ENCODE measurements at places on chromosomes 13 and 19.

- DNase-seq, result no peak
Observed at GRCh38 chr13:110600261-110600819, 15.0 kb upstream of the NAXD start.

GRCh38 chr13:43389573-43389972 is 366.2 kb downstream of the DNAJC15 start:
- DNase-seq, result no peak

DNA sequence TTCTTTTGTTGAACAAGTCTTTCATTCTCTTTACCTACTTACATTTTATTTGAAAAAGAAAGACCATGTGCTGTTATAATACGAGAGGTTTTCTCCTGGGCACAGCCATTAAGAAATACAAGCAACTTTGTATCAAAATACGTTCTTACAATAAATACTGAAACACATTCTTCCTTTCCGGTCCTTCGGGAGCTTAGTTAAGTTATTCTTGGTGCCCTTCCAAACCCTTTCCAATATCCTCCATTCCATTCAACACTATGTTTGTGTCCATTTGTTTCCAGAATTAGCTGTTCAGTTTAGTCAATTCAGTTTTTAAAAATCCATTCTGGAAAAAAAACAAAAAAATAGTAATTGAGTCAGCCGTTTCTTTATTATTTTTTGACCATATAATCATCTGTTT is 746.8 kb upstream of the SLC10A2 start:
- DNase-seq, result no peak

DNA sequence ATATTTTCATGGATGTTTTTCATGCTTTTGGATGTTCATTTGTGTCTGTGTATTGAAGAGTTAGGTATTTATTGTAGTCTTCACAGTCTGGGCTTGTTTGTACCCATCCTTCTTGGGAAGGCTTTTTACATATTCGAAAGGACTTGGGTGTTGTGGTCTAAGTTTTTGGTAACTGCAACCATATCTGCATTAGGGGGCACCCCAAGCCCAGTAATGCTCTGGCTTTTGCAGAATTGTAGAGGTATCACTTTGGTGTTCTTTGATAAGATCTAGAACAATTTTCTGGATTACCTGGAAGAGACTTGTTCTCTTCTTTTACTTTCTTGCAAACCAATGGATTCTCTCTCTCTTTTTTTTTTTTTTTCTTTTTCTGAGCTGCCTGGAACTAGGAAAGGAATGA is 581.3 kb downstream of the DACH1 start:
- no peak for DNase-seq

- no peak for DNase-seq
Observed at GRCh38 chr19:15418231-15418578, 583 bp downstream of the AKAP8L start.

GRCh38 chr13:59392328-59392727 is 771.4 kb downstream of the DIAPH3 start:
- no peak for DNase-seq

GRCh38 chr19:32581705-32582179 is 752 bp downstream of the PDCD5 start:
- DNase-seq, result no peak

- DNase-seq, result no peak
Observed at GRCh38 chr13:32164622-32165268, 133.2 kb downstream of the FRY start.

GRCh38 chr13:100473087-100473486 is 115.5 kb downstream of the GGACT start:
- no peak for DNase-seq

DNA sequence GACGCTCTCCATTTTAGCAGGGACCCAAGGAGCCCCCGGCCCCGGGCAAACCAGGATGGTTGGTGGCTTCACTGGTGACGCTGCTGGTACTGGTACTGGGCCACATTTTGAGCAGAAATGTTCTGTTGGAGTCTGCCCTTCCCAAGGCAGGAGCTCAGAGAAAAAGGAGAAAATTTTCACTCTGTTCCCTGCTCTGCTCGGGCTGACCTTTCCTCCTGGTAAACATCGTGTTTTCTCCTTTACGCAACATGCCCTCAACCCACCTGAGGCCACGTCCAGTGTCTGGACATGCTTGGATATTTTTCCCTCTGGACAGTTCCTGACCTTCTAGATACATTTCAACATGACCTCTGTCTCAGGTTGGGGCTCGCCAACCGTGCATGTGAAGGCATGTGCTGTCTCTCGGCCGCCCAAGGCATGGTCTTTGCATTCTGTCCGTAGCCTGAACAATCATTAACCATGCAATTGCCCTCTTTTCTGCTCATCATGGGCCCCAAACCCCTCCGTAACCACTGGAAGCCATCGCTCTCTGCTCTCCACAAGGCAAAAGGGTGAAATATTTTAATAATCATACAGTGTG is 115.2 kb upstream of the PEG3 start:
- DNase-seq, result no peak

- DNase-seq, result no peak
Observed at GRCh38 chr19:28864024-28864503, 348.9 kb downstream of the UQCRFS1 start.

- DNase-seq, result no peak
Observed at GRCh38 chr13:44758630-44759383, 182.7 kb upstream of the TSC22D1 start.

- peak; percentile 85 for DNase-seq
Observed at GRCh38 chr19:16566161-16566560, 6.1 kb downstream of the SLC35E1 start.

GRCh38 chr19:30686826-30687566 is 314.8 kb downstream of the ZNF536 start:
- no peak for DNase-seq

GRCh38 chr19:31354316-31354715 is 5.1 kb upstream of the TSHZ3 start:
- DNase-seq, result no peak

- no peak for DNase-seq
Observed at GRCh38 chr19:16077984-16078758, 1.9 kb downstream of the TPM4 start.

DNA sequence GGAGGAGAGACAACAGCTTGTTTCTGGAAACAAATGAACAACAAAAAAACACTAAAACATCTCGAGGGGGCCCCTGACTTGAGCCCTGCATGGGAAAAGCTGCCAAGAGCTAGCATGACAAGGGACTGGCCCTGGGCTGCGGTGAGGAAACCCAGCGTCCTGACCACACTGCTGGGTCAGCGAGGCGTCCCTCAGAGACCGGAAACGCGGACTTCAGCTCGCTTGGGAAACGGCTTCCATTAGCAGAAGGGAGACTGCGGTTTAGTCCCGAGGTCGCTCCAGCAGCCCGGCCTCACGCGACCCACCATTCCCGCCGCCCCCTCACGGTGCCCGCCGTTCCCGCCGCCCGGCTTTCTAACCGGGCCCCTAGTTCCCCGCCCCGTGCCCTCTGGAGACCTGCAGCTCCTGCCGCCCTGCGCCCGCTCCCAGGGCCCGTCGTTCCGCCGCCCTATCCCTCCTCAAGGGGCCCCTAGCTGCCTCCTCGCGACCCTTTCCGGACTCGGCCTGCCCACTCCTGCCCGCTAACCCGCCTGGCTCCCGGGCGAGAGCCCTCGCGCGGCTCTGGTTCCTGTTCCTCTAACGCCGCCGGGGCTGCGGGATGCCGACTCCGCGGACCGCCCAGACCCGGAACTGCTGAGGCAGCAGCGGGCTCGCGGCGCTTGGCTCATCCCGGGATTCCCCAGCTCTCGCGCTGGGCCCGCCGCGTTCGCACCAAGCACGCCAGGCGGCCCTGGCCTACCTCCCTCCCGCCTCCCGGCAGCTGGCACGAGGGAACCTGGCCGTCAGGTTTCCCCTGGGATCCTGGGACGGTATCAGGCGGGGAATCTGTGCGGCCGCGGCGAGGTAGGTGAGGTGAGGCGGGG is at the start of gene CCDC122:
Gene CCDC122, minus strand, starts transcription at position 849 of the 863 bp plus-strand sequence. CDS start 10,364 bp downstream, outside the sequence.
- DNase-seq, result peak; percentile 56

DNA sequence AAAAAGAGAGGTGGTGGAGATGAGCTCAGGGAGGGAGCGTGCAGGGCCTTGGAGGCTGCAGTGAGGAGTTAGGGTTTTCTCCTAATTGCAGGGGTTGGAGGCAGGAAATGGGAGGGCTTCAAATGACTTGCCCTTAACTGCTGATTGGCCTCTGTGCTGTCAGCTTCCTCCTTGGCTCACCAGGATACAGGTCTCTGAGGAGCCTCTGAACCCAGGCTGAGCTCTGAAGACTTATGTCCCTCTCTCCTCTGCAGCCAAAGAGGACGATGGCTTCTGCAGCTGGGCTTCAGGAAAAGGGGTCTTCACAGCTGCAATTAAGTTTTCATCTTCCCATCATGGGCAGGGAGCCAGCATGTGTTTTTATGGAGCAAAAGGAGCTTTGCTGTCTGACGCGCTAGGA is 6.7 kb upstream of the RANBP3 start:
- no peak for DNase-seq

GRCh38 chr13:44868397-44868796 is 120.9 kb downstream of the NUFIP1 start:
- DNase-seq, result no peak

- peak; percentile 20 for DNase-seq
Observed at GRCh38 chr13:49635599-49636433, 7.5 kb downstream of the ARL11 start.

DNA sequence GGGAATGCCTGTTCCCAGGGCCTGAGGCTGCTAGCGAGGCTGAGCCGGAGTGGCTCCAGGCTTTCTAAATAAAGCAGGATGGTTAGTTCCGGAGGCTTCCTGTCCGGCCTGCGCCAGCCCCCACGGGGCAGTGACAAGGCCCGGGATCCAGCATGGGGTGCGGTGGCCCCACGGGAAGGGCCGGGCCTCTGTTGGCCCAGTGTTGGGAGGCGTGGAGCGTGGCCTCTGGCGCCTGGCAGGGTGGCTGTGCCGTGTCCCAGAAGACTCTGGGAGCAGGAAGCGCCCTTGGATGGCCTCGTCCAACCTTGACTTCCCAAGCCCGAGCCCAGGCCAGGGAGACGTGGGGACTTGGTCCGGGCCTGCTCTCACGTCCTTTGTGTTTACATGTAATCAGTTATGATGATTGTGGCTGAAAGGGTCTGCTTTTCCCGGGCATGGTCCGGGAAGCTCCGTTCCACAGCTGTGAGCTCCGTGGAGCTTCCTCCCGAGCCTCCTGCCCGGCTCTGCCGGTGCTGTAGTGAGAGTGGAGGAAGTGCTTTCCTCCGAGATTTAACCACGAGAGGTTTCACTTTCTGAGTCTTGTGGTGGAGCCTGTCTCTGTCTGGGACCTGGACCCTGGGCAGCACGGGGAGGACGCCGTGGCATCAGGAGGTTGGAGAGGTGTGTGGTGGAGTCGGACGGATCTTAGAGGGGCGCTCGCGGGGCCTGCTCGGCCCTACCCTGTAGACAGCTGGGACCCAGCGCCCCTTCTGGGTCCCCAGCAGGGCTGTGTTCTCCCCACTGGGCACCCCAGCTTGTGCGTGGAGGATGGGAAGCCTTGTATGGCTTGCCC is 4.6 kb downstream of the GNA11 start:
- no peak for DNase-seq

DNA sequence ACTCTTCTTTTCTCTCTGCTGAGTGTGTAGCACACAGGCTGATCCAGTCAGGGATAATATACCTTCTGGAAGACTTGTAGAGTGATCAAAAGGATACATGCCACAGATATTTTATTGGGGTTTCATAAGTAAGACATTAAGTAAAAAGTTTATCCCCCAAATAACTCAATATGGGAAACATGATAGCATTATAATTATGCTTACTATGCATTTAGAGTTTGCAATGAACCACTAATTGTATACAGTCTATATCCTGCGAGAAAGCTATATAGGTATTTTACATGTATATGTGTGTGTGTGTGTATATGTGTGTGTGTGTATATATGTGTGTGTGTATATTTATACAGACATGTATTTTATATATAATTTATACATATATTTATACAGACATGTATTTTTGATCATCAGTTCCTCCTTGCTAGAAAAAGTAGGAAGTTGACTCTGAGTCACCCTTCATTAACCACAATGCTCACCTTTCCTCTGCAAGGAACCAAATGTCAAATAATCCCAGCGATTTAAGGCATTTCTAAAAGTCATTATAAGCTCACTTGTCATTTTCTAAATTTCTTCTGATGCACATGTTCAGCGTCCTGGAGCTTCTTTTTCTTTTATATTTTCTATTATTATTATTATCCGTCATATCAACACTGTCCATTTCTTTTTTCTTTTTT is 312.5 kb upstream of the OBI1 start:
- DNase-seq, result no peak

GRCh38 chr13:50627111-50627510 is 216.4 kb downstream of the DLEU7 start:
- DNase-seq, result no peak

DNA sequence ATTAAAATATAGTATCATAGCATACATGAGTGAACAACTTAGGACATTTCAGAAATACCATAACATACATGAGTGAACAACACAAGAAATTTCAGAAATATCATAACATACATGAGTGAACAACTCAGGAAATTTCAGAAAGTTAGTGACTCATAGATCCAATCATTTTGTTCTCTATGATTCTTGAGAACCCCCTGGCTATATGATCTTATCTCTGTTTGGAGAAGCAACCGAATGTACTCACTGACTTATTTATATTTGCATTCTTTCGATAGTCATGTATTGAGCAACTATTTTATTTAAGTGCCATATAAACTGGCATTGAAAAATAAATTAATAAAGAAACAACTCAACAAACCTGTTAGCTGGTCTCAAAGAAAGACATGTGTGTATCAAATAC is 251.1 kb downstream of the EFNB2 start:
- DNase-seq, result no peak

DNA sequence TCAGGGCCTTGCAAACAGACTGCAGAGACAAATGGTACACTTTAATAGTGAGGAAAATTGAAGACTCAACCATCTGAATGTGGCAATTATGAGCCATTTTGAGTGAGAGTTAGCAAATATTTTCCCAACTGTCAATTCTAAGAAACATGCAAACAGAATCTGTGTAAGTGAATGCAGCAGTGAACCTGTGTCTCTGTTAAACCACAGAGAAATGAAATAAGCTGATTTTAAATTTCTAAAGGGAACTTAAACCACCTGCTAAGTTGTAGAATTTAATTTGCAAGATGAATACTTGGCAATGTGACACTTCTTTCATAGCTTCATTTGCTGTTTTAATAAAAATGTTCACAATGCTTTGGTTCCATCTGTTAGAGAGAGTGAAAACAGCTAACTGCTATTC is 42.0 kb upstream of the TDRD3 start:
- DNase-seq, result no peak

All from activated T-helper 2 cell treated with anti-CD3 and anti-CD28 coated beads, Interferon-gamma antibody, Interleukin-2, Interleukin-4, amounts not matched to agents 10 μg/mL and 5 μg/mL and 100 μg/mL, durations not matched to agents 14 hours and 24 hours and 36 hours (primary cell).